ENCODE measurements at places on chromosomes 12 and 14.

DNA sequence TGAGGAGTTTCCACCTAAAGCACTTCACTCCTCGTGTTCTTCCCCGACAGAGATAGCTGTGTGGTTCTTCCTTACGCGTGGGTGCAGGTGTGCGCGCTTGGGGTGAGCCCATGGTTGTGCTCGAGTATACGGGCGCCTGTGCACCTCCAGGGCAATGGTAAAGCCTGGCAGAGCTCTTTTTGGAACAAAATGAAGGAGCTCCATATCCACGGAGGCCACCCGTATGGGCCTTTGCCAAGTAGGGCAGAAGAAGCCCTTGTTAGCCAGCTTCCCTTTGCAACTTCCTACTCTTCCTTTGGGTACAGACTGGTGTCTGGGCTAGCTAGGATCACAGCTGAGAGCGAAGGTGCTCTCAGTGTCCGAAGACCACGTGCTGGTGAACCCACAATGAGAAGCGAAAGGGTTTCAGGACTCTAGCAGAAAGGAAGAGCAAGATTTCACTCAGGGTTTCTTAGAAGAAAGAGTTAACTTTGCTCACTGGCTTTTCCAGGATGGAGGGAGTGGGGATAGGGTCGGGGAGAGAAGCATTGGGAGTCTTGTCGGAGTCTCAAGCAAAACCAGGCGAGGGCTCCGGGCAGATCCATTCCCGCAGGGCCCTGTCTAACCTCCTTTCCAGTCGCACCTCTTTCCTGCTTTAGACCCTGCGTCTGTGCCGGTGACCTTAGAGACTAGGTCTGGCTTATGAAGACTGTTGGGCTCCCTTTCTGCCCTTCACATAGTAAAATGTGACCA lies 960 bp upstream of the LRFN5 start:
- DNase-seq: peak; percentile 73

GRCh38 chr14:69673578-69674305 lies 62.3 kb downstream of the SUSD6 start:
- no peak for DNase-seq

DNA sequence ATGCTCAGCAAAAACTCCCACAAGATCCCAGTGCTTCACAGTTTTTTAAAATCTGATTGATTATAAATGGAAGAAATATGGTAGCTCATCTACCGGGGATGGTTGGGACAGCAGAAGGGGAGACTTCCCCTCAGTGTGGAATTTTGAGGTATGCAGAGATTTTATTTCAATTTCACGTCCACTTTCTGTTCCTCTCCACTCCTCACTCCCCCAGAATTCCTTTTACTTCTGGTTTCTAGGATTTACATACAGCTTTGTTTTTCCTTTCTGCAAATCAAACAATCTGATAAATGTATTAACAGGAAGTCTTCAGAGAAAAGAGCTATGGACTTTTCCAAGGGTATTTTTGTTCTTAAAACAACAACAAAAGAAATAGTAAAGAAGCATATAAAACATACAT lies 181.5 kb upstream of the ARHGAP5 start:
- no peak for DNase-seq

DNA sequence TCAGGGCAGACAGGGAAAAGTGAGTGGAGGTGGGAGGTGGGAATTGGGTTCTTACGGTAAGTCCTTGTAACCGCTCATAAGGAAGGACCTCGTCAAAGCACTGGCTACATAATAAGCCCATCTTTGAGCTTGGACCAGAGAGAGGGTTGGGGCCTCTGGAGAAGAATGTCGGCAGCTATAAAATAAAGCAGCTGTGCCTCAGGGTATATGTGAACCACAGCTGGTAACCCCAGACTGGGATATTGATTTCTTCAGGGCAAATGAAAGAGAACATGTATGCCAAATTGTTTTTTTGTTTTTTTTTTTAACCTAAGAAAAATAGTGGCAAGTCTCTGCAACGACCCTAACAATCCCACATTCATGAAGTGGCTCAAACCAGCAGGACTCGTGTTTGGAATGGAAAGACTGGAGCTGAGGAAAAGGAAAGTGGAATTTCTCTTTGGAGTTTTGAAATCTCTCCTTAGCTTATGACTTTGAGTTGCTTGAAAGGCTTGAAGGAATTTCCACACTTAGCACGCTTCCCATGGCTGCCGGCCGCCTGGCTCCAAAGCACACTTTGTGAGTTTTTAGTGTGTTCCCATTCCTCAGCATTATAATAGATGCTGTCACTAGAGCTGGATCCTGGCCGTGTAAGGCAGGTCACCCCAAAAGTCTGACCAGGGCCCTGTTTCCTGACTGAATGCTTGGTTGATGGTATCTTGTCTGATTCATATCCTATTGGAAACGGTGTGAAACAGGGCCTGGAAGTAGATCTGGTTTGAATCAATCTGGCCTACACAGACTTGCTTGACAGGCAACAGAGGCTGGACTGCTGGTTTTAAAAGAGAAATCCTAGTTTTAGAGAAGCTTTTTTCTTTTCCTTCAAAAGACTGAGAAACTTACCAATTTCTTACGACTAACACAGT lies 244.7 kb downstream of the MSRB3 start:
- no peak for DNase-seq

DNA sequence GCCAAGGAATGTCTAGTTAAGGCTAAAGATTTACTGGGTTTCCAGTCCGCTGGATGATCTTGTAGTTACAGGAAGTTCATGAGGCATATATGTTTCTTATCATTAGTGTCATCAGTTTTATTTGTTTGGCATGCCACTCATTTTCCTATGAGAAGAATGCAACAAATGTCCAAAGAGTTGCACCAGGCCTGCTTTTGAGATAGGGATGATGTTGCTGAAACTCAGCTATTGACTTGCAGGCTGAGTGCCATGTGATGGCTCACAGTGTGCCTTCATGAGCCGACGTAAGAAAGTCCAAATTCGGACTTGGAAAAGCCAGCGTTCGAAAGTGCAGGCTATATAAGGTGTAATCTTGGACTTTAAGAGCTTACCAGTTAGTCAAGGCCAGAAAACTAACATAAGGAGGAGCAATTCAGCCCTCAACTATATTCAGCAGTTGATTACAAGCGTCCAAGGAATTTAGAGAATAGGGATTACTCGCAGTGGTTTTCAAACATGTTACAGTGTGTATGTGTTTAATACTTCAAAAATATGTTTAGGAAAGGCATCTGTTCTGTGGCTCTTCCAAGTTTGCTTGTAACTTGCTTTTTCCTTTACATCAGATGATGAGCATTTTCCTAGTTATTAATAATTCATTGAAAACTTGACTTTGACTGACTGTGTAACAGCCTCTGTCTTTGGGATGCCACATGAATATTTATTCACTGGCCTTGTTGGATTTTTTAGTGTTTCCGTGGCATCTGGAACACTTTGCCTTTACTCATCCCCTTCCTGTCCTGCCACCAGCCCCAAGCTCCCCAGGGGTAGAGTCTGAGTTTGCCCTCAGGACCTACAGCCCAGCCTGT lies 101.3 kb downstream of the LGMN start:
- DNase-seq: no peak

DNA sequence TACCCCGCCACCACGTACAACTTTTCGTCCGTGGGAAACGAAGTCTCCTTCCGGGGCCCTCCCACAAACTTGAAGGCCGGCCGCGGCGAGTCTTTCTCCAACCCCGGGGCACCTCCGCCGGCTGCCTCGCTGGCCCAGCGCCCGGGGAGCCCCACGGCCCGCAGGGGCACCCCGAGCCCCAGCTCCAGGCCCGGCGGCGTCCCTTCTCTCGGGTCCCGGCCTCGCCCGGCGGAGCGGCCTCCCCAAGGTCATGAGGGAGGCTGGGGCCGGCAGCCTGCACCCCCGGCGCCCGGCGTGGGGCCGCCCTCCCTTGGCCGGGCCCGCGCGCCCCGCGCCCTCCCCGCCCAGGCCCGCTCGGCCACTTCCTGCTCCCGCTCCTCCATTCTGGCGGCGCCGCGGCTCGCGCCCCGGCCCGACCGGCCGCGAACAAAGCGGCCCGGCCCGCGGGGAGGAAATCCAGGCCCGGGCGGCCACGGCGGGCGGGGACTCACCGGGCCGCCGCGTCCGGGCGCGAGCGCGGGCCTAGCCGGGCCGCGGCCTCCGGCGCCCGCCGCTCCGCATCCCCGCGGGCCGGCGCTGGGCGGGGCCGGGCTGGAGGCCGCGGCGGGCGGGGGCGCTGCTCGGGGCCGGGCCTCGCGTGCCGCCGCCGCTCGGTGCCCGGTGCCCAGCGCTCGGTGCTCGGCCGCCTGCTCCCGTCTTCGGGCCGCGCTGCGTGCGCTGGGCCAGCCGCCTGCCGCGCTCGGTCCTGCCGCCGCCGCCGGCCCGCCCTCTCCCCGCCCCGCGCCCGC lies at the start of gene AKT1:
TSS of gene AKT1 (minus strand) at position 756 of the 788 bp plus-strand sequence. CDS start 3,105 bp downstream, outside the sequence.
- DNase-seq: no peak

DNA sequence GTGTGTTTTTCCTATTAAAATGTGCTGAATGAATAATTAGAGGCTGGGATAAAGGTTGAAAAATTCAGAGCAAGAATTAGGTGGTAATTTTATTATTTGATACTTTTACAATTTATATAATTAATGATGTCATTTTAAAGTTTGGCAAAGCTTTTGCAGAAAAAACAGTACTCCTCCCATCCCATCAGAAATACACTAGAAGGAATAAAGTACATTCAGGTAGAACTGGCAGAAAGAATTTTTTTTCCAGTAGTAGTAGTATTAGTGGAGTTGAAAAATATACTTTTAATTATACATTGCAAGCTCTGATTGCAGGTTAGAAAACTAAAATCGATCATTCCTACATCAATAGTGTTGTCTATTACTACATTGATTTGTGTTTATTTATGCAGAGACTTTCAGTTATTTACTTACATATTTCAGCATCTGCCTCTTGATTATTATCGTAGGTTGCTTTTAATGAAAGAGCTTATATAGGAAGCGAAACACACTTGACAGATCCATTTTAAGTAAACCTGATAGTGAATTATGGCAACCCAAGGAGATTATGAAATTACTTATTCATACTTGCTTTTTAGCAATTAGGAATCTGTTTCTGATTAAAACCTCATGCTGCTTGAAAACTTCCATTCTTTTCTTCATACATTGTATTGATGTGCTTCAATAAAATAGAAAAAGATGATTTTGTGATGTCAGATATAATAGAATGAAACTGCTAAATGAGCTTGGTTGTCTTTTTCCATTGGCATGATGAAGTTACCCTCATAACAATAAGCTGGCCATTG lies 10.1 kb downstream of the FOXG1 start:
- DNase-seq: no peak

- no peak for DNase-seq
These were observed 9.2 kb upstream of the LBHD2 start for GRCh38 chr14:103074729-103075367.

DNA sequence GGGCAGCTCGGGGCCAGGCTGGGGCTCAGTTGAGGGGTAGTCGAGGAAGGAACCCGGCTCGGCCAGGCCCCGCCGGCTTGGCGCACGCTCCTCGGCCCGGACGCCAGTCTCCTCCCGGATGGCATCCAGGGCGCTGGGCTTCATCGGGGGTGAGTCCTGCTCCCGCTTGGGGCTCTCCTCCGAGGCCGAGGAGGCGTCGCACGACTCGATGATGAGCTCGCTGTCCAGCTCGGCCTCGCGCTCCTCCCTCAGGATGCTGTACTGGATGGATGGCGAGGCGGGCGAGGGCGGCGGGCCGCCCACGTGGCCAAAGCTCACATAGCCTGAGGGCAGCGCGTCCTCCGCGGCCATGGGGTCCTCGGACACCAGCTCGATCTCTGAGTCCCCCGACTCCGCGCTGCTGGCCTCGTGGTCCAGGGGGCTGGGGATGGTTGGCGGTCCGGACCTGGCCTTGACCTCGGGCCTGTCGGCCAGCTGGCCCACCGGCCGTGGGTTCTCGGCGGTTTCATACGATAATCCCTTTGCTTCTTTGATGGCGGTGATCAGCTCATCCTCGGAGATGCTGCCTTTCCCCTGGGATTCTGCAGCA lies 143.4 kb downstream of the RTN1 start:
- no peak for DNase-seq

DNA sequence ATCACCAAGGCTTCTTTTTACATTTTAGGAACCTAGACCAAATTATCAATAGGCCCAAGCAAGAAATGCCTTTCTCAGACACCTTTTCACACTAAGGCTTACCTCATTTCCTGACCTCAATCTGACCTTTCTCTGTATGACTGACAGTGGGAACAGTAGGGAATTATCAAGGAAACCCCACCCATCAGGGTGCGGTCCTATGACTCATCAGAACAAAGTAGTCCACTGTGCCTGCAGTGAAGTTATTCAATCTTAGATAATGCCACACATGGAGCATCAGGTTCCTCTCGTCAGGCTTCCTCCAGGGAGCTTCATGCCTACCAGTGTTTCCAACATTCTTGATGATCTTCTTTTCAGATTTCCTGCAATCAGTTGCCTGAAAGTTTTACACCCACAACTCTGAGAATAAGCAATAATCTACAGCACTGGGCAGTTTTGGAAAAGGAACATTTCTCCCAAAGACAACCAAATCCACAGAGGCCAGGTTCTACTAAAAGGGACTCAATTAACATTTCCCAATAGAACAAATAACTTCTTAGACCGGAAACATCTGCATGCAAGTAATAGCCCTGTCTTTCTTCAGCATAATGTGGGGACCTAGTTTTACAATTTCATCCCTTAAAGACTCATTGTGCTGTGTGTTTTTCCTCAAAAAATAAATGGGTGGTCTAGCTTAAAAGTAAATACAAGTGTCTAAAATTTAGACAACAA lies 35.9 kb upstream of the TMTC2 start:
- no peak for DNase-seq

GRCh38 chr12:111557271-111558106 lies 41.6 kb downstream of the ATXN2 start:
- DNase-seq: no peak

DNA sequence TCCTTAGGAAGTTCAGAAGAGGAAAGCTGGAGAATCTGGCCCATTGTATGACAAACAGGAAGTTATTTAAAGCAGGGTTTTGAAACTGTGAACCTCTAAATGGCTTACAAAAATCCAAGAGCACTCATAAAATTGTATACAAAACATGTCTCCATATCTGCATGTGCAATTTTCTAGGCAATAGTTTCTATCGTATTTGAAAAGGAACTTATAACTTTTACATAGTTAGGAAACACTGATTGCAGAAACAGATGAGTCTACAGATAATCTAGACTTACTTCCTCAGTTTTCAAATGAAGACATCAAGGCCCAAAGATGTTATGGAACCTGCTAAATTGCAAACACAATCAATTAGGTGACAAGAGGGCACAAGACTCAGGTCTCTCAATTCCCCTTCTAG lies 53.3 kb upstream of the ETV6 start:
- DNase-seq: no peak

GRCh38 chr12:168763-169525 lies 45.0 kb downstream of the SLC6A12 start:
- no peak for DNase-seq

- no peak for DNase-seq
These were observed 286.3 kb downstream of the RPAP3 start for GRCh38 chr12:47419497-47419896.

GRCh38 chr12:95118788-95119179 lies 45.4 kb upstream of the NR2C1 start:
- DNase-seq: no peak
